ENCODE measurements at places on chromosomes 2 and 18.

- DNase-seq, result no peak
These were observed at the start of gene STON1 for GRCh38 chr2:48530033-48530811. Gene STON1 (plus strand): TSS chr2:48530154. CDS start chr2:48580634, 50,480 bp downstream.

DNA sequence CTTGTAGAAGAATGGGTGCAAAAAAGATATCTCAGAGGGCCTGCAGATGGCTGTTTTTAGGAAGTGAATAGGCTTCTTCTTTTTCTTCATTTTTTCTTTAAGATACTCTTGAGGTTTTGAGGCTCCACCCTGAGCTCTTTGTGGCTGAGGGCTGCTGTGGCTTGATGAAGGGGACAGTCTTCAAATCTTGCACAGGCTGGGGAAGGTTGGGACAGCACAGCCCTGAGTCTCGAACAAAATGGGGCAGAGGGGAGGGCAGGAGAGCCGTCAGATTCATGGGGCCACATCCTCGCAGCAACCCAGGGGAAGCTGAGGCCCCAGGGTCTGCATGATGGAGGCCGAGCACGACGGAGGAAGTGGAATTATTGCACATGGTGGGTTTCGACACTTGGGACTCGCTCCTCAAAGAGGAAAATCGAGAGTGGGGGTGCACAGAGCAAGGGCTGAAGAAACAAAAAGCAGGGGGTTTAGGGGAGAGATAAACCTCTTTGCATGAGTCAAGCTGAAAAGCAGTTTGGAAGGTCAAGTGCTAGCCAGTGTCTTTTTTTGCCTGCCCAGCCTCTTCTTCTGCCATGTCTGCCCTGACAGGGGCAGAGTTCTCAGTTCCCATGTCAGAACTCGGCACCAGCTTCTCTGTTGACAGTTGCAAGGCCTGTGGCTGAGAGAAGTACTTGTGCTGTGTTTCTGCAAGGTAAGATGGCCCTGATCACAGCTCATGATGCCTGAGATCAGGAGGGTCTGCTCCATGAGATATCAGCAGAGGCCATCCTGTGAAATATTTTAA lies 19.5 kb downstream of the INPP4A start:
- DNase-seq, result no peak

- no peak for DNase-seq
These were observed 73.7 kb downstream of the NCAPH start for GRCh38 chr2:96409081-96409819.

DNA sequence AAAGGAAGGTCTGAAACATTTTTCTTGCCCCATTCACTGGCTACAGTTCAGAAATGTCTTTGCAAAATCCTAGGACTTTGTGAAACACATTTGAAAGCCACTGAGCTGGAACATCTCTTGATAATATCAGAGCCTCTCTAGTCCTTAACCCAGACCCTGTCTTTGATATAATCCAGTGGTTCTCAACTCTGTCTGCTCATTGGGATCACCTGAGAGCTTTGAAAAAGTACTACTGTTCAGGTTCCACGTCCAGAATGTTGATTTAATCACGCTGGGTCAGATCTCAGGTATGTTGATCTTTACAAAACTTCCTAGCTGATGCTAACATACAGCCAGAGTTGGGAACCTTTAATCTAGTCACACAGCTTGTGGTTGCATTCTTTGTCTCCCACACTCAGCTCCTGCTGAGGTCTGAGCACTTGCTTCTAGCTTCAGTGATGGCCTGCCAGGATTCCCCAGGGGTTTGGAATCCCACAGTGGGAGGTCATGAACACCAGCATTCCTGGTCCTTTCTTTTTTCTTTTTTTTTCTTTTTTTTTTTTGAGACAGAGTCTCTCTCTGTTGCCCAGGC lies 262.7 kb downstream of the SETBP1 start:
- DNase-seq, result no peak

DNA sequence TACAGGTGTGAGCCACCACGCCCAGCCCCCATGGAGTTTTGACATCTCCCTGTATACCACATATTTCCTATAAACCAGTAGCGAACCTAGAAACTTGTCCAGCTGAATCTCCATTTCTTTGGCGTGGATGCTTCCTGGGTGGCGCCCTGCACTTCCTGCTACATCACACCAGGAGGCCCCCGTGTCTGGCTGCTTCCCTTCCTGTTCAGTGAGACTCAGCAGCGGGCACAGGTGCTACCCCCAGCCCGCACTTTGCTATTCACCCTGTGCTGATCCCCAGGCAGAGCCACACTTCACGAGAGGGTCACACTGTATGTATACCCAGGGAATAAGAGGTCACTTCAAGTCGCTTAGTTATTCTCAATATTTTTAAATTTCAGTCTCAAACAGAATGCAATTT lies 35.0 kb downstream of the CYP27C1 start:
- no peak for DNase-seq

GRCh38 chr18:24446453-24446852 lies 14.0 kb upstream of the HRH4 start:
- DNase-seq, result no peak

DNA sequence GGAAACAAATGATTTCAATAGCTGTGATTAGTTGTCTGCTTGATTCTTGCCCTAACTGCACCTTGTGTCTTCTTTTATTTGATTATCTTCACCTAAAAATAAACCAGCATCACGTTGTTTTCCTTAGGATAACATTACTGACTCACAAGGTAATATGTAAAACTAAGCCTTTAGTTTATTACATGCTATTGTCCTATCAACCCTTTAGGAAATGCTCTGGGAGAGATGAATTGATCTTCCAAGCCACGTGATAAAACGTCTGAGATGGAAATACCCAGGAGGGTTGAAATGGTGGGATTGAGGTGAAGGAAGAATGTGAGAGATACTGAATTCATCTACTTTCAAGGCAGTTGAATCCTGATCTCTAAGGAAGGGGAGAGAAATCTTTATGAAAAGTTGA lies 34.5 kb upstream of the TMEM178A start:
- DNase-seq, result no peak

DNA sequence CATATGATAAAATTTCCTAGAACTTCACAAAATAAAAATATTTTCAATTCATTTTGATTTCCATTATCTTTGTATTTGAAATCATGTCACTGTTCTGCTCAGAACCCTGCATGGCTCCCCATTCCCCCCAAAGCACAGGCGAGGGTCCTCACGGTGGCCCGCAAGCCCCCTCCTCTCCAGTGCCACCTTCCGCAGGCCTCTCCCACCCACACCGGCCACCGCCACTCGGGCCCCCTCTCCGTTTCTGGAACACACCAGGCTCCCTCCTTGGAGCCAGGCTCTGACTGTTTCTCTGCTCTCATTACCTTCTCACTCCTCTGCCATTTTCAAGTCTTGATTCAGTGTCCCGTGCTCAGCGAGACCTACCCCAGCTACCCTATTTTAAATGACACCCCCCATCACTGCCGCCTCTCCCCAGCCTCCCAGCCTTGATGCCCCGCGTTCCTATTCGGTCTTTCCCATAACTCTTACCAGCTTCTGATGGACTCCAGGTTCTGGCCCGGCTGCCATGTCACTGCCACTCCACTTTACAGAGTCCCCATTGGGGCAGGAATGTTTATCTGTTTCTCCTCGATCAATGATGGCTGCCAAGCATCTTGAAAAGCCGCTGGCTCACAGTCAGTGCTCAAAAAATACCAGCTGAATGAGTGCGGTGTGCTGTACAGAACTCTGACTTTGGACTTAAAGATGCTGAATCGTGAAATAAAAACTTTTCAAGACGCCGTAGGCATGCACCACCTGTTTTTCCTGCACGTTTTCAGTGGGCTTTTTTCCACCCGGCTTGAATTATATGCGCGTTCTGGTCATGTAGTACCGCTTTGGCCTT lies 201.0 kb downstream of the GBX2 start:
- no peak for DNase-seq

DNA sequence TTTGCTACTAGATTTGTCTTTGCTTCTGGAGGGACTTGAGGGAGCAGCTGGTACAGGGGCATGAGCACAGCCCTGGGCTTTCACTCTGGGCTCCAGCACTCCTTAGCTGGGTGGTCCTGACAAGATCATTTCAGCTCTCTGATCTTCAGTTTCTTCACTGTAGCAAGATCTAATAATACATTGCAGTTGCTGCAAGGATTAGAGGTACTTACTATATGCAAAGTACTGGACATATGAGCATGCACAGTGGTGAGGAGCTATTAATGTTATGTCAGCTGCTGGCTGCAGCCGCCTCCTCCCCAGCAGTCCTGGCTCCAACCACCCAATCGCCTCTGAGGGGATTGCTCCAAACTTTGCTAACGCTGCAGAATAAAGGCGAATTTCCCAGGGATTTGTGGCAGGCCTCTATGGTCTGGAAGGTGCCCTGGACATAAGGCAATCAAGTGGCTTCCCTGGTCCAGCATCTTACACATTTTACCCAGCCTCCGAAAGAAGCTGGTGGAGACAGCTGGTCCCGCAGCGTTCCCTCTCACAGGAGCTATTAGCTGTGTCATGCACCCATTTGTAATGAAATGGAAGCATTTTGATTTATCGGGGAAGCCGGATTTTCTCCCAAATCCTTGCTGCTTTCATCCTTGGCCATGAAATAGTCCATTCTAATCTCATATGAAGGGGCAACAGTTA lies 96.7 kb downstream of the RHOB start:
- no peak for DNase-seq

- no peak for DNase-seq
These were observed 89.5 kb upstream of the LMAN1 start for GRCh38 chr18:59448546-59448945.

DNA sequence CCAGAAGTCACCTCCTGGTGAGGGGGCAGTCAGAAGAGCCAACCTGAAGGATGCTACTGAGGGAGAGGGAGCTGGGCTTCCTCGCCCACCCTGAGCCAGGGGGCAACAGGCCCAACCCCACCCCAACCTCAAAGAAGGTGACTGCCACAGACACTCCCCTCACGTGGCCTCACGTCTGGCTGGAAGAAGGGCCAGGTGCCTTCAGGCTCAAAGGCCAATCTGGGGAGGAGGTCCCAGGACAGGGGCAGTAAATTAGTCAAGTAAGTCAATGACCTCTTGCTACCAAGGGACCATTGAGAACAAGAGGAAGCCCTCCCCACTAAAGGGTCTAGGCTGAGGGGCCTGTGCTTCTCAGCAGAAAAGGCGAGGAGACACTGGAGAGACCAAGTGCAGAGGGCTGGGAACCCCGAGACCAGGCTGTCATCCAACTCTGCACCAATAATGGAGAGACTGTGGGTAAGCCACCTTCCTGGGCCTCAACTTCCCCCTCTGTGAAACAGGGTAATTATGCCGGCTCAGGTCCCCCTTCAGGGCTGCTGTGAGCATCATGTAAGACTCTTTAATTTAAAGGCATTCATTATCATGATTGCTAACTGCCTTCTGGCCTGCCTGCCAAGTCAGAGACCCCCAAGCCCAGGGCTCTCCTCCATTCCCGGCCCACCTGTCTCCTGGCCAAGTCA lies 20.2 kb upstream of the TNS1 start:
- DNase-seq, result no peak

DNA sequence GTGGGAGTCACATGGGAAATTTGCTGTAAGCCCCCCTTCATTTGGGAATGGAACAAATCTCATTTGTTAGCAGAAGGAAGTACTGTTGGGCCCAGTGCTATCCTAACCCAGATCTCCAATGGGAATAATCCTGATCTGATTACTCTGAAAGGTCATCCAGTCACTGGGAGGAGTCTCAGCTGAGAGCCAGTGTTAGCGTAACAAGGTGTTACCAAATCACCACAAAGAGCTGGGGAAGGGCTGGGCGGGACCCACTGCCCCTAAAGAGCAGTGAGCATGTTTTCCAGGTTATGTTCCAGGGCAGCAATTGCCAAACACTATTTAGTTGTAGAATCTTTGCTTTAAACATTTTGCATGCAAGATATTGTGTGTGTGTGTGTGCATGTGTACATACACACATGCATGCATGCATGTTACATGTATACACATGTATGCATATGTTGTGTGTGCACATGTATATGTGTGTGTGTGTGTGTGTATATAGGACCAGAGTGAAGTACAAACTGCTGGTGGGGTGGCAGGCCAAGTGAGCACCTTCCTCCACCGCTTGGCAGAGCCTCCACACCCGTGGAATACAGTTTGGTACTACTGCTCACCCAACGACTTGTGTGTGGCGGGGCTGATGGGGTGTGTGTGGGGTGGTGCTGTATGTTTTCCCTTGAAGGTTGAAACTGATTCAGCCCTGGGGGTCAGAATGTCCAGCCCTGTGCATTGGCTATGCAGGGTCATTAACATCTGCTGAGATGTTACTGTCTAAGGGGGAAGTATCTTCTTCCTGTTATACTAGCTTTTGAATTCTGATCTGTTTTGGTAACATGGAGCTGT lies 15.2 kb downstream of the INPP5D start:
- DNase-seq, result no peak

DNA sequence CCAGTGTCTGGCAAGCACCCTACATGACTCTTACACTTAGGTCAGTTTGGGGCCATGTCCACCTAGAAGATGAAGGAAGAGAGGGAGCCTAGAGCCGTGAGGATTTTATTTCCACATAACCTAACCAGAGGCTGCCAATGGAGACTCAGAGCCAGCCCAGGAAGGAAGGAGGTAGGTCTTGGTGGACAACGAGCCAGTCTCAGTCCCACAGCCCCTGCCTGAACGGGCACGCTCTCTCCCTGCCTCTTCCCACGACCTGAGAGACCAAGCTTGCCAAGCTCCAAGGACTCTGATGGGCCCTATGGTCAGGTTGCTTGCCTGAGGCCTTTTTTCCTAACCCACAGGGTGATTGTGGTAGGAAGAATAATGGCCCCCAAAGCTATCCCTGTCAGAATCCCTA lies 188.4 kb downstream of the TFCP2L1 start:
- DNase-seq, result no peak

GRCh38 chr2:232833830-232834229 lies 36.2 kb upstream of the SNORC start:
- DNase-seq, result no peak

DNA sequence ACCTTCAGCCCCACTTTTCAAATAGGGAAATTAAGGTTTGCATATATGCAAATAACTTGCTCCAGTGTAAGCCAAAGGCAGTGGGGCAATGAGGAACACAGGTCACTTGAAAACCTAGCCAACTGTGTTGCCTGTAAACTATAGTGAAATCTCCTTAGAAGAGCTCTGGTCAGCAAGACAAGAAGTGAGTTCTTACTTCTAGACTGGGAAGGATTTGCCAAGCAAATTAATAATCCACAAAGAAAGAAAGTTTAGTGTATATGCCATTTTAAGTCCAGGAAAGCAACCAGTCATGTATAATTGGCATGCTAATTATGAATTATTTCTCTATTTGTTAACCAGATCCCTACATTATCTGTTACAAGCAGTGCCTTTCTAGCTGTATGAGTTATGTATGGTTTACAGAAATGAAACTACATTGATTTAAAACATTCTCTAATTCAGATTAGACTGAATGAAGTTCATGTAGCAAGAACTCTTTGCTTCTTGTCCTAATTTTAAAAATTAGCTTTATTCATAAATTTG lies 129.9 kb downstream of the MTX2 start:
- DNase-seq, result no peak

GRCh38 chr2:204187229-204188083 lies 250.9 kb downstream of the ICOS start:
- no peak for DNase-seq
